ENCODE measurements at places on chromosomes 3 and 15. TPM values are rescaled to one million over a fixed set of nuclear protein-coding genes. Genes with fewer than 3 reads are reported as not detected.

The TIMP4 gene
- 17.8 TPM for polyA plus RNA-seq

GRCh38 chr3:204102-204501, 7.5 kb downstream of the CHL1 start:
- H3K27me3 ChIP-seq: no peaks in the 10 kb centered on the region
- no peak for DNase-seq
- no peak overlapping the region for H3K27ac ChIP-seq

- H3K27me3 ChIP-seq: no peaks in the 10 kb centered on the region
- peaks cover 50% of the 10 kb centered on the region for H3K36me3 ChIP-seq
- no peaks in the 10 kb centered on the region for H3K4me1 ChIP-seq
Measured at GRCh38 chr15:63066272-63066671, 23.7 kb downstream of the TPM1 start.

DNA sequence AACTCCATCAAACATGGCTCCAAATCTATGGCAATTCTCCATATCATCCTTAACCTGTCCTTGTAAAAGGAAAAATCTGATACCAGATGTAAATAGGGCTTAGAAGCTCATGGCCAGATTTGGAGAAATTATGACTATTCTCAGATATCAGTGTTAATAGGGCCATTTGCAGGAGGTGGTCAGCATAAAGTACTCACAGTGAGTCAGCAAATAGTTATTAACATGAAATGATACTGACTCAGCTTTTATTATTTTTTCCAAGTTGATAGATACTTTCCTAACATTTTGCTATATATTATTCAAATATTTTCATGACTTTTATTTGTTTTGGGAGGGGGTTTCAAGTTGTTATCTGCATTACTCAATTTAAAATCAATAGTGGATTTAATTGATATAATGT, 255.8 kb downstream of the MFSD1 start:
- H3K4me3 ChIP-seq: no peak overlapping the region
- DNase-seq: no peak
- H3K36me3 ChIP-seq: no peaks in the 10 kb centered on the region
- H3K27me3 ChIP-seq: no peaks in the 10 kb centered on the region
- H3K27ac ChIP-seq: no peak overlapping the region

The C3orf49 gene
- polyA plus RNA-seq: 0.21 TPM

Measured in small intestine (tissue), 16 donors.